NCI-H1694 (cell line): ENCODE measurements at places on chromosomes 4 and X.

DNA sequence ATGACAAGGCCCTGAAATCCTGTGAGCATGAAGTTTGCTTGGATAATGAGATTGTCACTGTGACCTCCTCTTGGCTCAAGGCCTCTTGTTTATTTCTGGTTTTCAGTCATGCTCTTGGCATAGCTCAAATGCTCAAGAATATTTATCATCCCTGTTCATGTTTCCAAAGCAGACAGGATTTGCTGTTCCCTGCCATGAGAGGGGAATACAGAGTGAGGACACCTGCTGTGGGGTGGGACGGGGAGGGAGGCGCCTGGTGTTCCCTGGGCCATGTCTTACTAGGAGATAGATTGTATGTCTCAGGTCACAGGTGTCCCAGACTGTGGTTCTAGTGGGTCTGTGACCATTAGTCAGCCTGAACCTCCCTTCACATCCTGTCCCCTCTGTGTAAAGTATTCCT lies 34.9 kb upstream of the SH3RF1 start:
- DNase-seq: no peak

DNA sequence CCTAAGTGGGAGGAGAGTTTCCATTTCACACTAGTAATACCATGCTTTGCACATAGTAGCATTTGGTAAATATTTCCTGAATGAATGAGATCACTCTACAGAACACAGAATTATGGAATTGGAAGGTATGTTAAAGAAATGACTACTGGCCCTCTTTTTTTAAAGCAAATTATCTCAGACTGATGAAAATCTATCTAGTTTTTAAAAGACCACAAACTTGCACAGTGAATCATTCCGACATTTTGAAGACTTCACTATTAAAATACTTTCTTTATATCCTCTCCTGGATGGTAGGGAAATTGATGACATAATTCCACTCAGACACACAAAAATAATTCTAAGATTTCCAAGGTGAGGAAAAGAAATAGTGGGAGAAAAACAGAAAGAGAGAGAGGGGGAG lies 68.4 kb upstream of the ETNPPL start:
- no peak for DNase-seq

DNA sequence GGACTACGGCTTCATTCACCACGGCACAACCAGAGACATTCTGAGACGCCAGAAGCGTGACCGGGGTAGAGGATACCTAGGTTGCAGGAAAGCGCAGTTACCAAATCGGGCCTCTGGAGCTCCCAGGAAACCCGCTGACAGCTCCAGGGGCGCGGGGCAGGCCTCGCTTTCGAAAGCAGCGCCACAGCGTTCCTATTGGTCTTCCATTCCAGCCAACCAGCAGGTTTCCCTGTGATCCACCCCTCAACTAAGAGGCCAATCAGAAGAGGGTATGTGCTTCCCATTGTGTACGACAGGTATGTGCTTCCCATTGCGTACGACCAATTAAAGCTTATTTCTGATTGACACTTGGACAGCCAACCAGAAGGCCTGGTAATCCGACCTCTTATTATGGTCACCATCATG lies 14.9 kb downstream of the SNX12 start:
- no peak for DNase-seq

- DNase-seq: no peak
Observed at GRCh38 chr4:5142726-5143125, 91.4 kb downstream of the STK32B start.

DNA sequence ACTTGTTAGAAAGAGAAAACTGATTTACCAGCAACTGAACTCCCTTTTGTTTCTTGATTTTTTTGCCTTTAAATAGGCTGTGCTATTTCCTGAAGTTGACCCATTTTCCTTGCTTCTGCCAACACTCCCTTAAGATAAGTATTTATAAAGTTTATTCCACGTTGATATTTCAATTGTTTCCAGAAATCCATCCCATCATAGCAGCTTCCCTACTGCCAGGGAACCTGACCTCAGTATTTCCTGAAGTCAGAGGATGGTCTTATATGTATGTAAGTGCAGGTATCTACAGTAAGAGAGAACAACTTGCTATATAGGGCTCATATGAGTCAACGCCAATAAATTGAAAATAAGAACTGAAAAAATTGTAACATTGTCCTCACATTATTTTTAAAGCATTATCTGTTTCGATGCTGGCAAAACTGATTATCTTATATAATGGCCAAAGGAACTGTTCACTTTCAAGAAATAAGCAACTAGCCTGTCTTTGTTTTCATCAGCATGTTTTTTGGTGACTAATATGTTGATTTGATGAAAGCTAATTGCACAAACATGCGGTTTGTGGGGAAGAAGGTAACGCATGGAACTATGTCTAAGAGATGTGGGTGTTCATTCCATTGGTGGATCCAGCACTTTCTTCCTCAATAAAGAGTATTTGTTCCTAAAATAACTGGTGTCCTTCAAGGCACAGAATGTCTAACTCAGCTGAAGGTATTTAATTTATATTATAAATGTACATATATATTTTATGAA lies 4.7 kb downstream of the LIMCH1 start:
- DNase-seq: no peak

DNA sequence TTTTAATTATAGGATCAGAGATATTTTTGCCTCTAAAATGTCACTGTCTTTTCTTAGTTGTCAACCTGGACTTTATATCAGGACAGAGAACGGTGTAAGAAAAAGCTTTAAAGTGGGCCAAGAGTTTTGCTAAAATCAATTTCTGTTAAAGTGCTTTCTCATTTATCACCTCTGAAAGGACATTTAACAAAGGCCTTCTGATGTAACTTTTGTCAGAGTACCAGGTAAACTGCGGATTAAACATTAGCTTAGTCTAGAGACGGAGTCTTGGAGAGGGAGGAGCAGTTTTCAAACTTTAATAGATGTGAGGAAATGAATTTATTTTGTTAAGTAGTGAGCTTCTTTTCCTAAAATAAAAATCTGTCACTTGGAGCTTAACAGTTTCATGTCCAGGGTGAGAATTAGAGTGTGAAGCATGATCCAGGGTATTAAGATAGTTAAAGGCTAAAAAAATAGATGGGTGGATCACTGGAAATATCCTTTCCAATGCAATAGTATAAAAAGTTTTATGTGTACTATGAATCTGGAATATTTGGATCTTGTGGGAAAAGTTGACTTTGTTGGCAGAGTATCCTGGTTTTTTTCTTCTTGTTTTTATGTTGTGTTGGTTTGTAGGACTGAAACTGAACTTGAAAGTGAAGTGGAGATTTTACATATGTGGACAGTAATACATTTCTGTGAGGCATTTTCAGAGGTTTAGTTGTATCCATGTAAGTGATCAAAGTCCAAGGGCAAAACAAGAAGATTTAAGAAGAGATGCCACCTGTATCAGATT lies 33.6 kb upstream of the BMPR1B start:
- no peak for DNase-seq

GRCh38 chr4:149999485-150000074 lies 78.7 kb upstream of the DCLK2 start:
- DNase-seq: peak; percentile 54

DNA sequence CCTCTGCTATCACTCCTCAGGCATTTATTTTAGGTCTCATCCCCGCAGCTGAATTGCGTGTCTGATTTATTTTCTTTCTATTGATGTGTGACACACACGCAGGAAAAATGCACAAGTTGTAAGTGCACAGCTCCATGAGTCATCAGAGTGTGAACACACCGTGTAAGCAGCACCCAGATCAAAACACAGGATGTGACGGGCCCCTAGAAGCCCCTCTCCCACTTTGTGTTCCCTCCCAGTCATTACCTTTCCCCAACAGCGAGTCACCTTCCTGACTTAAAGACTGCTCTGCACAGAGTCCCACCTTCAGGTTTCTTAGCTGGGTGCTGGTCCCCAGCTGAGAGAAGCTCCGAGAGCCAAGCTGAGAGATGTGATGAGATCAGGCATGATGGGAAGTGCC lies 436.7 kb downstream of the MID1IP1 start:
- DNase-seq: no peak

GRCh38 chr4:128525992-128526630 lies 238.5 kb upstream of the PGRMC2 start:
- DNase-seq: no peak

GRCh38 chrX:41142130-41142910 lies 57.1 kb downstream of the USP9X start:
- DNase-seq: no peak

GRCh38 chr4:123747016-123747415 lies 350.4 kb downstream of the SPRY1 start:
- DNase-seq: no peak

GRCh38 chr4:85913931-85914694 lies 439.2 kb downstream of the ARHGAP24 start:
- no peak for DNase-seq

DNA sequence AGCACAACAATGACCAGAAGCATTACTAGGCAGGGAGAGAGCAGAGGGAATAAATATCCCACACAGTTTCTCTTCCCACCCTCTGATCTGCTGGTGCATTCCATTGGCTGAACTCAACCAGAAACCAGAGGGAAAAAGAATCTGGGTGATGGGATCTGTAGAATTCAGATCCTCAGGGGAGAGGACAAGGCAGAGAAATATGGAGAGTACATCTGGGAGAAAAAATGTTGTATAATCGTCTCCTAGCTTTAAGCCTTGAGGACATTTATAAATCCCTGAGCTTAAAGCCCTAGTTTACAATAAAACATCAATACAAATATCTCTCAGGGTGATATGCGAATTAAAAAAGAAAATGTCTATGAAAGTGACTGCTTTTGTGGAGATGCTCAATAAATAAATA lies 368.1 kb upstream of the MAD2L1 start:
- no peak for DNase-seq

DNA sequence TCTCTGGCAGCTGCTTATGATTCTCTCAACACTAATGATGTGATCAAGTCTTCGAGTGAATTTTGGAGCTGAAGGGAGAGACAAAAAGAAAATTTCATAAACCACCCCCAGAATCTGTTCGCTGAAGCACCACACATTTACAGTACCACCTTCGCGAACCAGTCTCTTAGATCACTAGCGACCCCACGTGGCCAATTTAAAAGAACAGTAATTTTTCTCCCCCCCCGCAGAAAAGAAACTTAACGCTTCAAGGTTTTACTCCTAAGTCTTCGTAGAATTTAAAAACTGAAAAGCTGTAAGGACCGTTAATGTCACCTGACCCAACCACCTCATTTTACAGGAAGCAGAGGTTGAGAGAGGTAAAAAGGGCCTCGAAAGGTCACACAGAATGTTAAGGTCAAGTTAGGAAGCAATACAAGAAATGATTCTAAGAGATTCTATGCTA lies 187.5 kb downstream of the QDPR start:
- DNase-seq: no peak

DNA sequence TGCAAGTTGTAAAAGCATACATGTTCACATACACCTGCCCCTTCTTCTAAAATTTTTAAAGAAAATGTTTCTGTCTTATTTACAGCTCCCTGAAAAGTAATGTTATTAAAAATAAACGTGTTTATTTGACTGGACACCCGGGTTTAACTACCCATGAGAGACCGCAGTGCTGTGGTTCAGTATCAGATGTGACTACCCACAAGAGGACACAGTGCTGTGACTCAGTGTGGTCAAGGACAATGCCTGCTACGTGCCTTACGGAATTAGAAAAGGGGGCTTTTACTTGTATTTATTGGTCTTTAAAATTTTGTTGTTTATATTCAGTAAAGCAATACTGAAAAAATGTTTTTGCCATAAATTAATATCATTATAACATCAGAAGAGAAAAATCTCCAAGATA lies 641.4 kb downstream of the TRIML1 start:
- DNase-seq: no peak

DNA sequence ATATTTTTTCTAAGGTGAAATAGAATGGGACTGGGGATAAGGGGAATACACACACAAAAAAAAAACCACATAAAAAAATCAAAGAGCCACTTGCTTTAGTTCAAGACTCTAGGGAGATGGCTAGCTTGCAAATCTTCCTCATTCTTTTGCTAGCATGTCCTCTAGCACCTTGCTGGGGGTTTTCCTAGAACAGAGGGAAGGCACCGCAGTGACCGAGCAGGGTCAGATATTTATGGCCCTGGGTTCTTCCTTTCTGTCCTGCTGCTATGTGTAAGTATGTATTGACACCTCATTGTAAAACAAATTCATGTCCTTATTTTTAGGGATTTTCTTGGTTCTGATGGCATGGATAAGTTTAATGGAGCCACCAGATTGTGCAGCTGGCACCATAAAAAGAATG lies 81.2 kb downstream of the SHISA3 start:
- DNase-seq: no peak

DNA sequence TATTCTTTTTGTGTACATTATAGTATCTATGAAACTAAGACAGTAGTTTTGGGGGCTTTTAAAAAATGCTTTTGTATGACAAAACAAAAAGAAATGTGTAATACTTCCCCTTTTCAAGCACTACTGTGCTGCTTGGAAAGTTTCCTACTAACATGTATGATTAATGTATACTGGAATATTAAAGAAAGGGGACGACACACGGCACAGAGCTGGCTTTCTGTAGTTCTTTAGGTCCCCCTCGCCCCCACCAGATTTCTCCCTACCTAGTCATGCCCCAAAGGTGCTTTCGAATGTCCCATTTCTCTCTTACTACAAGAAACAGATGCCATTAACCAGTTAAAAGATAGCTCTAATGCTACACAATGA lies 1.6 kb upstream of the AP1S2 start:
- DNase-seq: no peak

DNA sequence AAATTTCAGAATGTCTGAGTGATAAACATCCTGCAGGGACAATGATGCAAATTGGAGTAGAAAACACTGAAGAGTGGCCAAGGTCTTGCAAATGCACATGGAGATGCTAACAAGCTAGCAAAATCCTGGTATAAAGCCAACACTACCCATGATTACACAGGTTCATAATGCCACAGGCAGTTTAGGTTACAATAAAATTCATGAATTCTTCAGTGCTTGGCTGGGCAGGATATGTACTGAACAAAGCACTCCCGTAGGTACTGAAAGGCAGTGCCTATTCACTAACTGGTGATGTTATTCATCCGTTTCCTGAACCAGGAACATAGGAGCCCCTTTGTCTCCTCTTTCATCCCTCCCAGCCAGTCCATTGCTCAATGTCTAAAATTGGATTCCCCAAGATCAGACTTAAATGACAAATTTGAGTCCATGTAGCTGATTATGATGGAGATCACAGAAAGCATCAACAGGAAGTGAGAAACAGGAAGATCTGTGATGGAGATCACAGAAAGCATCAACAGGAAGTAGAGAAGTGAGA lies 244.5 kb downstream of the DMD start:
- no peak for DNase-seq

- DNase-seq: no peak
Observed at GRCh38 chr4:107299646-107300045, 263.5 kb upstream of the DKK2 start.

DNA sequence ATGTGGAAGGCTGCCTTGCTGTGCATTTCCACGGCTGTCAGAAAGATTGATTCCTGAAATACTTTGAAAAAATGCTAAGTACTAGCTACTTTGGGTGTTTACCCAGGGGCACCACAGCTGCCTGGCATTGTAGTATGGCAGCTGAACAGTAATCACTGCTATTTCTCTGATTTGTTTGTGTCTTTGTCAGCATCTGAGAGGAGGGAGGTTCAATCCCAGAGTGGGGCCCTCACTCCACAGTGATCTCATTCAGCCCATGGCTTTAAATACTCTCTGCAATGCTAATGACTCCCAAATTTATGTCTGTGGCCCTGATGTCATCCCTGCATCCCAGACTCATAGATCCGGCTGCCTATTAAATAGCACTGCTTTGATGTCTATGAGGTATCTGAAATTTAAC lies 575.3 kb upstream of the MAGEB2 start:
- no peak for DNase-seq
